ENCODE measurements at places on chromosomes 1 and 21.

- DNase-seq: no peak
Observed at GRCh38 chr1:51740652-51741051, 123.8 kb downstream of the OSBPL9 start.

DNA sequence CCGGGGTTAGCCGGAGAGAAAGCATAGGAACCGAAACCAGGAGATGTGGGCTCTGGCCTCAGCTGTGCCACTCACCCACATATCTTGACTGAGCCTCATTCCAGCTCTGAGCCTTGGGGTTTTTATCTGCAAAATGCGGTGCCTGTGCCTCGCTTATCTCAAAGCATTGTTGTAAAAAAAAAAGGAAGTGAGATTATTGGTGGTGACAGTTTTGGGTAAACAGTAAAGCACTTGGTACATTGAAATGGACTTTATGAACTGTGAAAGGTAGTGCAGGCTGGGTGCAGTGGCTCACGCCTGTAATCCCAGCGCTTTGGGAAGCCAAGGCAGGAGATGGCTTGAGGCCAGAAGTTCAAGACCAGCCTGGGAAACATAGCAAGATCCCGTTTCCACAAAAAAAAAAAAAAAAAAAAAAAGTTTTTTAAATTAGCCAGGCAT, 3.8 kb downstream of the PTAFR start:
- no peak for DNase-seq

- no peak for DNase-seq
Observed at GRCh38 chr1:218380125-218380977, 35.2 kb downstream of the TGFB2 start.

DNA sequence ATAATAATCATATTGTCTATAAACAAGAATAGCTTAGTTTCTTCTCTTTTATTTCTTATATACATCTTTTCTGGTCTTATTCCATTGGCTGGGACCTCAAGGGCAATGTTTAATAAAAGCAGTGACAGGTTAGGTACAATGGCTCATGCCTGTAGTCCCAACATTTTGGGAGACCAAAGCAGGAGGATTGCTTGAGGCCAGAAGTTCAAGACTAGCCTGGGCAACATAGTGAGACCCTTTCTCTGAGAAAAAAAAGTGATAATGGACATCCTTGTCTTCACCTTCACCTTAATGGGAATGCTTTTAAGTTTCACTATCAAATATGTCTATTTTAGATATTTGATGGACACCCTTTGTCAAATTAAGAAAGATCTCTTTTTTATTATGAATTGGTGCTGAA, 8.1 kb downstream of the B3GALT5 start:
- DNase-seq: no peak

DNA sequence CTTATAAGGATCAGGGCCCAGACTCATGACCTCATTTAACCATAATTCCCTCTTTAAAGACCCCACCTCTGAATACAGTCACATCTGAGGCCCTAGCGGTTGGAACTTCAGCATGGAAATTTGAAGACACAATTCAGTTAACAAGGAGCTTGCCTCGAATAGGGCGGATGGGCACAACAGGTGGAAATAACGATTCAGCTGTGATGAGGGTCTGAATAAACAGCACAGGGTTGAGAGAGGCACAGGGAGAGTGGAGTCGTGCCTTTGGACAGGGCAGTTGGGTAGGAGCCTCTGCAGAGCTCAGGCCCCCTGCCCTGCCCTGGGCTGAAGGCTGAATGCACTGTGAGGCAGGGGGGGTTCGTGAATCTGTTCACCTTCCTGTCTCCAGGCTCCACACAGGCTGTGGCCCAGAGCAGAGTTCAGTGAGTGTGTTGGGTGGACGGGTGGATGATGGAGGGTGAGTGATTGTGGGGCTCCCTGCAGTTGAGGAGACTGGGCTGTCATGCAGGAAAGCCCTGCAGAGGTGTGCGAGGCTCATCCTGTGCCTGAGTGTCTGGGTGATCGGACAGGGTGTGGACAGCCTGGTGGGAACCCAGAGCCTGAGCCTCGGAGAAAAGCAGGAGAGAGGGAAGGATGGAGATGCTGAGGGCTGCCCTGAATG, 243.1 kb downstream of the FOXD2 start:
- no peak for DNase-seq

DNA sequence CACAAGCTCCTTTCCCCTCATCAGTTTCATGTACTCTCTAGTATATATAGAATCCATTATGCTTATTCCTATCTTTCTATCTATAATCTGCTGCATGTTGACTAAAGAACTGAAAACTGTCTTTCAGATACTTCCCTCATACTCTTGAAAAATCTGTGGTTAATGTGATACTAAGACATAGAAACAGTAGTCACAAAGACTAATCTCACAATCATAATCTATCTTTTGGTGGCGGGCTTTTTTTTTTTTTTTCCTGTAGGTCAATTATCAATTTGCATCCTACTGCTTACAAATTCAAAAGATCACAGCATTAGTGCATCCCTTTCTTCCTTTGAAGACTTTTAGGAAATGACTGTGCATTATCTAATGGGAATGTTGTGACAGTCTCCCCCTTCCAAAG, 4.7 kb downstream of the UBR4 start:
- DNase-seq: no peak

Data from activated naive CD4-positive, alpha-beta T cell (primary cell).